Activated CD8-positive, alpha-beta memory T cell treated with anti-CD3 and anti-CD28 coated beads, Interleukin-2, amount 50 U/mL, for 4 hours (primary cell): ENCODE measurements at places on chromosomes 6 and 20.

DNA sequence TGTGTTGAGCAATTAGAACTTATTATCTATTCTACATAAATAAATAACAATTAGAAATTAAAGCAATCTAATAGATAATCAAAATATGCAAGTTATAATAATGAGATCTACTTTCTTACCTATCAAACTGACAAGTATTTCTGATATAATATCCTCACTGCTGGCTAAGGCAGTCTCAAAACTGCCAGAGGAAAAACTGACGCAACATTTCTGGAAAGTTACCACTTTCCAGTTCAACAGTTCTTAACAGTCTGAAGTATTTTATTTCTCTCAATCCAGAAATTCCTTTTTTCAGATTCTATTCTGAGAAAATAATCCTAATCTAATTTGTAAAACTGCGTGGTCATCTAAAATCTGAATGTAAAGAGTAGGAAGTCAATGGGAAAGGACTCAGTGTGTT lies 121.0 kb downstream of the TRDN start:
- no peak for DNase-seq

GRCh38 chr6:85547719-85548118 lies 45.9 kb downstream of the SNX14 start:
- DNase-seq, result no peak

- no peak for DNase-seq
These were observed 5.9 kb downstream of the GPX5 start for GRCh38 chr6:28531479-28532128.

GRCh38 chr6:79941489-79942151 lies 5.7 kb downstream of the ELOVL4 start:
- DNase-seq, result no peak

GRCh38 chr6:16802071-16802470 lies 40.8 kb upstream of the ATXN1 start:
- DNase-seq, result no peak

GRCh38 chr6:23663096-23663495 lies 462.9 kb upstream of the NRSN1 start:
- no peak for DNase-seq

DNA sequence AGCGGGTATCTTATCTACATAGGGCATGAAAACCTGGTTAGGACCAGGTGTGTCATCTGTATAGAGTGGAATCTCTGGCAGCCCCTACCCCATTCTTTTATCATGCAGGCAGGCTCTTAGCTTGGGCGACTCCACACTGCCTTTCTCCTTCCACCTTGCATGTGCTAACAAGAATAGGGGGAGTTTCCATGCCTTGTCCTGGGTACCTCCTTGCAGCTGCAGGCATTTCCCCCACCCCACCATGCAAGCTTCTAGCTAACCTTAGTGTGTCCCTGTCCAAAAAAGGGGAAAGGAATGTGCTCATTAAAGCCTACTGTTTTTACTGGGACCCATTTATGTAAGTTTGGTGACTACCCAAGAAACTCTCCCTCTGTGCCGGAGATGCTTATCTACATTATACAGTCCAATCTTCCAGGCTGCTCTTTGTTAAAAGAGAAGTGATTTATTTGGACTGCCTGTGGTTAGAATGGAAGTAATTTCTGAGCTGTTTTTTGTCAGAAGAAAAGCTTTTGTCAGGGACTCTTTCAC lies 10.5 kb upstream of the CEP43 start:
- DNase-seq, result no peak

DNA sequence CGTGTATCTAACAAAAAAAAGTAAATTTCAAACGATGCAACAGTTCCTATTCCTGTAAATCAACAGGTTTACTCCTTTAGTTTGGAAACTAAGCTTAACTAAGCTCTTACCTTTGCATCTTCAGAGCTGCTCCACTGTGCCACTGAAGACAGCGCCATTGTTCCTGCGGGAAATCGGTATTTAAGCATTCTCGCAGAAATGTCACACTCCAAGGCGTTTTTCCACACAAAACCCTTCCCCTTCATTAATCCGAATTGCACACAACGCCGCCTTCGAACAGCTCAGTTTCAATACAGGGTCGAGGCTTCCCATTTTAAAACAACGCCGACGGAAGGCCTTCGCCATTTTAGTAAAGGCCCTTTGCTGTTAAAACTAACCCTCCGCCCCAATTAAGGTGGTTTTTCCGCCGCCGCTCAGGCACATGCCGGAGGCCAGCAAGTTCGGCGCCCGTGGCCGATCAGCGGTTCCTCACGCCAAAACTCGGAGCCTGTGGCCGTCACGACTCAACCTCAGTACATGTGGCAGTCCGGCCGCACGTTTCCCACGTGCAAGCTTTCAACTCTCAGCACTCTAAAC lies 35.4 kb upstream of the SYNCRIP start:
- DNase-seq, result no peak

- no peak for DNase-seq
These were observed 21.9 kb downstream of the TBXT start for GRCh38 chr6:166145751-166146150.

DNA sequence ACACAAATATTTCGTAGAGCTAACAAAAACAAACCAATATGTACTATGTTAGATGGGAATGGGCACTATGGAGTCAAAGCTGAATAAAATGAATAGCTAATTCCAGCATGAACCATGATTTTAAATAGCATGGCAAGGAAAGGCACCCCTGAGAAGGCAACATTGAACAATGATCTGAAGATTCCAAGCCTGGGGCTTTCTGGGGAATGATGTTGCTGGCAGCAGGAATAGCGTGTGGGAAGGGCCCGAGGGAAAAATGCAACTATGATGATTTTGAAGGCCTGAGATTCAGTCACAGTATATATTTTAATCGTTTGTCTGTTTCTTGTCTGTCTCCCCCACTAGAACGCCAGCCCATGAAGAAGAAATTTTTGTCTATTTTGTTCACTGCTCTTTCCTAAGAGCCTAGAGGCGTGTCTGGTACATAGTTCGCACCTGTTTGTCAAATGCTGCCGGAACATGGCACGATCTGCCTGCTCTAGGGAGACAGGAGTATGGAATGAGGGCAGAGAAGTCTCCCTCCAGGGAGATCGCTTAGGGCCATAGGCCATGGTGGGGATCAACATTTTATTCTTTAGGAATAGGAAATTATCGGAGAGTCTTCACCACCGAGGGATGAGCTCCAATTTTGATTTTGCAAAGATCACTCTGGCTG lies 84.8 kb upstream of the EYA2 start:
- DNase-seq, result no peak
